ENCODE measurements at places on chromosomes 16 and 17. TPM values are rescaled to one million over a fixed set of nuclear protein-coding genes. Genes with fewer than 3 reads are reported as not detected.

The CDRT15L2 gene
- not detected for total RNA-seq

The PCGF2 gene
- not detected for total RNA-seq

The NPB gene
- total RNA-seq = 0.41 TPM

The HSD17B1 gene
- total RNA-seq = 1.2 TPM

The TMEM98 gene
- not detected for total RNA-seq

The HS3ST4 gene
- not detected for total RNA-seq

The NLK gene
- total RNA-seq = 13.3 TPM

Data from T-cell (primary cell).